ENCODE measurements at places on chromosomes 7 and 10.

- DNase-seq: no peak
These were observed 243.9 kb downstream of the TNS3 start for GRCh38 chr7:47338026-47338425.

- DNase-seq: no peak
These were observed 221.0 kb upstream of the FZD1 start for GRCh38 chr7:91043186-91043585.

GRCh38 chr10:29783201-29783947 is 148.6 kb upstream of the SVIL start:
- no peak for DNase-seq

DNA sequence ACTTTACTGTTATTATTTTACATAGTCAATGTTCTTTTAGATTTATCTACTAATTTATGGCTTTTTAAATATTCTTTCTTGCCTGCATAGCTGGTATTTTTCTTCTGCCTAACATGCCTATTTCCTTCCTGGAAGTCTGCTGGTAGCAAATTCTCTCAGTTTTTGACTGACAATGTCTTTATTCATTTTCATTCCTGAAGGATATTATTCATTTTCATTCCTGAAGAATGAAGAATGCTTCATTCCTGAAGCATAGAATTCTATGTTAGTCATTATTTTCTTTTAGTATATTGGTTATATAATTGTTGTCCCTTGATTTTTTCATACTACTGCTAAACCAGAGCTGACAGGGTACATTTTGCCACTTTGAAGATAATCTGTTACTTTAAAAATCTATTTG is 41.8 kb downstream of the TMEM168 start:
- no peak for DNase-seq

DNA sequence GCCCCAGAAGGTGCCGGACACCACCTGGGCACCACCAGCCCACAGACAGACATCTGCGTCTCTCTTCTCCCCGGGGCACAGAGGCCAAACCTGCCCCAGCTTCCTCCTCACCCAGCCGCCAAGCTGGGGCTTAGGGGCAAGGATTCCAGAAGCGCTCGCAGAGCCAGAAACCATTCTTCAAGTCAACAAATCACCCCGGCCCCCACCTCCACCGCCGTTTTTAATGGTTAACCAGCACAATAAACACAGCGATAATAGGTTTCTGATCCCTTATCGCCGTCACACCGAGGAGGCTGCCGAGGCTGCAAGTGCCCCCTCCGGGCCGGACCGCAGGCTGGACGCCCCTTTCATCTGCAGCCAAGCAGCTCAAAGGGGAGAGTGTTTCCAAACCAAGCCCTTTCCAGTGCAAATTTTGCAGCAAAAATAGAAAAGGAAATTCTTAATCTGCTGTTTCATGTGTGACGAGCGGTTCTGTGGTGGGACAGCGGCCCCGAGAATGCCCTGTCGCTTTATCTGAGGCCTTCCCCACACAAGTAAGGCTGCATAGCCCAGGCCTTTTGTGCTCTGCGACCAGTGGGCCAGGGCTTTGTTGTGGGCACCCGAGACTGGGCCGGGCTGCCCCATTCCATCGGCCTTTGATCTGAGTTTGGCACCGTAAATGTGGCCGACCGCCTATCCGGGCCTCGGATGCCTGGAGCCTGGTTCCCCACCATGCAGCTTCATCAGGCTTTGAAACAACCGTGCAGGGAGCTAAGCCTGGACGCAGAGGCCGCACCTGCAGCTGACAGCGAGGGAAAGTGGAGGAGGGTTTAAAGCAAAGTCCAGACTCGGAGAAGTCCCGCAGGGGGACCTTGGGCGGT is 83.2 kb downstream of the FOXL3 start:
- DNase-seq: no peak

DNA sequence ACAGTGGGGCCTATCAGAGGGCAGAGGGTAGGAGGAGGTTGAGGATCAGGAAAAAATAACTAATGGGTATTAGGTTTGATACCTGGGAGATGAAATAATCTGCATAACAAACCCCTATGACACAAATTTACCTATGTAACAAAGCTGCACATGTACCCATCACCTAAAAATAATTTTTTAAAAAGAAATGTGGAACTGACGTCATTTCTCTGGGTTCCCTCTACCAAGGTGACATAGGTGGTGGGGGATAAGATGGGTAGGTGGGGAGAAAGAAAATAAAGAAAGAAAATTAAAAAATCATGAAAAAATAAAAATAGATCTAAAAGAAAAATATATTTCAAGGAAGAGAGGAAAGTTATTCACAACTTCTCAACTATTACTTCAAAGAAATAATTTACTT is 153.1 kb upstream of the SORCS1 start:
- no peak for DNase-seq

DNA sequence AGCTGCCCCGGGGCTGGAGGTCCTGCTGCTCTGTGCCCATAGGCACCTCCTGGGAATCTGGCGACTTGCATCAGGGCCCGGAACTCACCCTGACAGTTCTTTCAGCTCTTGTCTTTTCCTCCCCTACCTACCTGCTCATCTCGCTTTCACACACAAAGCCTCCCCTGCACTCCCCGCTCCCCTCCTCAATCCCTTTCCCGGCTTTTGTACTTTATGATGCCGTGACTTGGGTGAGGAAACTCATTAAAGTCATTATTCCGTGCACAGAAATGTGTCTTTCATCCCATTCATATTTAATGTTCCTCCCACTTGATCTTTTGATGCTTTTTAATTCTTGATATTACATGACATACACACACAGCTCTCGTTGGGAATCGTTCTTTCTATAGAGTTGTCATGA is 218.6 kb downstream of the RPS24 start:
- DNase-seq: no peak

- DNase-seq: peak; percentile 71
These were observed 2.4 kb downstream of the CDK6 start for GRCh38 chr7:92833766-92834506.

DNA sequence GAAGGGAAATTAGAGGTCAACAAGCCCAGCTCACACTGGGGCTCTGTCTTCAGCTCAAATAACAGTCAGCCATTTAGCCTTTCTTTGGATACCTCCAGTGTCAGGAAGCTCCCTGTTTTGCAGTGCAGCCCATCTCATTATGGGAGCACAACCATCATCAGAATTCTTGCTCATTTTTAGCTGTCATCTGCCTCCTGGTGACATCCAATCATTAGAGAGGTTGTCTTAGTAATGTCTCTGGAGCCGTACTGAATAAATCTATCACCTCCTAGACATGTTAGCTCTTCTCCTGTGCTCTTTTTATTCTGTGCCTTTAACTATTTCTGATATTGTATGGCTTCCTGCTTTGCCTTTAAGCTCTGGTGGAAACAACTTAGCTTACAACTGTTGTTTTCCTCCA is 74.5 kb downstream of the CHRM2 start:
- DNase-seq: no peak

- no peak for DNase-seq
These were observed 156.4 kb upstream of the ADCY1 start for GRCh38 chr7:45417735-45418134.

- no peak for DNase-seq
These were observed 185.1 kb upstream of the NOBOX start for GRCh38 chr7:144588559-144589051.

DNA sequence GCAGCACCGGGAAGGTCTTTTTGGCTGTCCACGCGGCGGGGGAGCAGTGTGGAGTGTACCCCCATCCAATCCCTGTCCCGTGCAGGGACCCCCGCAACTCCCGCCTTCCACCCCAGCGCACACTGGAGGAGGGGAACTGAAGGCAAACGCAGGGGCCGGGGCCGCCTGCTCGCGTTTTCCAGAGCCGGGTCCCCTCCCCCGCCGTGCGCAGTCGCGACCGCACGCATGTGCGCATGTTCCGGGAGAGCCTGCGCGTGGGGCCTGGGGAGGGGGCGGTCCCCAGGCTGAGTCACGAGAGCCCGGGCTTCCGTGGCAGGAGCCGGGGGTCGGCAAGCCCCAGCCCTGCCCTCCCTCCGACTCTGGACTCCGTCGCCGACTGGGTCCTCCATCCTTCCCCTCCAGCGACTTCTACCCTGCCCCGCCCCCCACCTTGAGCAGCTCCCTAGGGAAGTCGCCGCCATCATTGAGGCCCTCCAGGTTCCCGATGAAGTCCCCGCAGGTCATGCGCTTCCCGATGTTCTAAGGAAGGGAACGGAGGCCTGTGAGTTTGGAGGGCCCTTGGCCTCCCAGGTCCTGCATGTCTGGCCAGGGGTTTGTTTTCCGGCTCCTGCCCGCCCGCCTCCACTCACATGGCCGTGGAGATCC is 8.0 kb downstream of the PSD start:
- no peak for DNase-seq

DNA sequence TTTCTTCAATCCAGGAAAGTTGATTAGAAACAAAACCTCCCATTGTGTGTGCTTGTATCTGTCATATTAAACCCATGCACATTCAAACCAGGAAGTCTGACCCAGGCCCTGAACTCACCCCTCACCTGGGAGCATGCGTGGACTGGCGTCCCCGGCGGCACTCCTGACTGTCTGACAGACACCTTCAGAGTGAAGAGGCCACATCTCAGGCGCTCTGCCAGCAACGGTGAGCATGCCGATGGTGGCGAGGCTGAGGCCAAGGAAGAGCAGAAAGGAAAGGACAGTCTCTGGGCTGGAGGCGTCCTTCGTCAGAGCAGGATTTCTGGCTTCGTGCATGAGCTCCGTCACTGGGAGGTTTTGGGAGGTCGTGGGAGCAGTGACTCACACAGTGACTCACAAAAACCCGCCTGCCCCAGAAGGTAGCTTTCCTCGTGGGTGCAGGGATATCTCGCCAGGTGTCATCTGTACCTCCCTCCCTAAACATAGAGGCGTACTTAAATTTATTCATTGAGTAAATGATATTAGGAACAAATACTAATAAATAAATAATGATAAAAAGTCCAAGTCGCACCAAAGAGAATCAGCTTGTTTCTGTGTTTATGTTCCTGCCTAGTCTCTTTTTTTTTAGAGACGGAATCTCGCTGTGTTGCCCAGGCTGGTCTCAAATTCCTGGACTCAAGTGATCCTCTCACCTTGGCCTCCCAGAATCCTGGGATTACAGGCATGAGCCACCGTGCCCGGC is 13.5 kb downstream of the IQCE start:
- DNase-seq: no peak

GRCh38 chr7:27210441-27211083 is 10.7 kb upstream of the HOXA13 start:
- DNase-seq: no peak

GRCh38 chr7:7736671-7737070 is 18.3 kb upstream of the RPA3 start:
- DNase-seq: no peak

DNA sequence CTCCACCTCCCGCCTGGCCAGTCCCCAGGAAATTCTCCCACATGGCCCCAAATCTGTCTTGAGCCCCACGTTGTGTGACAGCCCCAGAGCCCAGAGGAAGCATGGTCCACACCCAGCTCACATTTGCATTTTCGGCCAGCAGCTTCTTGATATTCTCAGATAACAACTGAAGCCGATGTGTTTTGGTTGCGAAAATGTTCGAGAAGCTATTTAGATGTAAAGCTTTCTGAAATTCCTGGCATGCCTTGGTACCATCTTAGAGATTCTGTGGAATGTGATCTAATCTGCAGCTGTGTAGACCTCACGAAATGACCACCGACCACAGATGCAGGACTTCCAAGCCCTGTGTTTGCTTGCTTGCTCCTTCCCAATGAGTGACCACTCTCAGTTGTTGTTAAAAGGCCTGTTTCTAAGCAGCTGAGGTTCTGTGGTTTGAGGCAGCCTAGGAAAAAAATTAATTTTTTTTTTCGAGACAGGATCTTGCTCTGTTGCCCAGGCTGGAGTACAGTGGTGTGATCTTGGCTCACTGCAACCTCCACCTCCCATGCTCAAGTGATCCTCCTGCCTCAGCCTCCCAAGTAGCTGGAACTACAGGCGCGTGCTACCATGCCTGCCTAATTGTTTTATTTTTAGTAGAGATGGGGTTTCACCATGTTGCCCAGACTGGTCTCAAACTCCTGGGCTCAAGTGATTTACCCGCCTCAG is 8.8 kb downstream of the SLC4A2 start:
- no peak for DNase-seq

- no peak for DNase-seq
These were observed 486 bp downstream of the CACNA2D1 start for GRCh38 chr7:82443036-82443546.

- DNase-seq: no peak
These were observed 40.3 kb downstream of the CD36 start for GRCh38 chr7:80678707-80679106.

DNA sequence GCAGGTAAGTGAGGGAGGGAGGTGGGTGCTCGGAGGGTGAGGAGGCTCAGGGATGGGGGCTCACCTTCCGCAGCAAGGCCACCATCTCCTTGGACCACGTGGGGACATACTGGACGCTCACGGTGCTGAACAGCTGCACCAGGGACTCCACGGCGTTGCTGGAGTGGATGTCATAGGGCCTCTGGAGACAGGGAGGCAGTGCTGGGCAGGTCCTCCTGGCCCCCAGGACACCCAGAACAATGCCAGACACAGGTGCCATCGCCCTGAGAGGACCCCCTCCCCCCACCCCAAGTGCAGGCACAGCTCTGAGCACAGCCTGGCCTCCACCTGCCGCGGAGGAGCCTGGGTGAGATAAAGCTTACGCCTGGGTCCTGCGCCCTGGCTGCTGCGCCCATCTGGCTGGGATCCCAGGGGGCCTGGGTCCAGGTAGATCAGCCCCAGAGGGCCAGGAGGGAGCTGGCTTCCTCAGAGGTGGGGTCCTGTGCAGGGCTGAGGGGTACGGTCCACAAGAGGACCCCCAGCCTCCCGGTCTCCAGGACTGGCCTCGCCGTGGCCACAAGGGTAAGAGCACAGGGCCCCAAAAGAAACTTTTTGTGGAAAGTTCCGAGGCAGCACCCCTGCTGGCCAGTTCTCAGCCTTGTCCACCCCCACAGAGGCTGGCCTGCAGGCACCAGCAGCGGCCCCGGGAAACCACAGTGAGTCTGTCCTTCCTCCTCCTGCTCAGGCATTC is 37.8 kb downstream of the DPYSL4 start:
- no peak for DNase-seq

GRCh38 chr7:81705206-81705605 is 64.6 kb downstream of the HGF start:
- no peak for DNase-seq

DNA sequence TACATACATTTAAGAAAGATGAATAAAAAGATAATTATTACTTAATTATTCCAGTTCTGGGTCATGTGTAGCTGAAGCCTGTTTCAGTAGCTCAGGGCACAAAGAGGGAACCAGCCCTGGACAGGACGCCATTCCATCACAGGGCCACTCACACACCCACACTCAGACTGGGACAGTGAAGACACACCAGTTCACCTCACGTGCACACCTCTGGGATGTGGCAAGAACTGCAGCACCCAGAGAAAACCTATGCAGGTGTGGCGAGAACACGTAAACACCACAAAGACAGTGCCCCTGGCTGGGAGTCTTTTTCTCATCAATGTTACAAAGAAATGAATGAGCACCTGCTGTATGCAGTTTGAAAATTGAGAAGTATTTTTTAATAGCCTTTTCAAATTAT is 1.6 kb upstream of the IDI1 start:
- no peak for DNase-seq

DNA sequence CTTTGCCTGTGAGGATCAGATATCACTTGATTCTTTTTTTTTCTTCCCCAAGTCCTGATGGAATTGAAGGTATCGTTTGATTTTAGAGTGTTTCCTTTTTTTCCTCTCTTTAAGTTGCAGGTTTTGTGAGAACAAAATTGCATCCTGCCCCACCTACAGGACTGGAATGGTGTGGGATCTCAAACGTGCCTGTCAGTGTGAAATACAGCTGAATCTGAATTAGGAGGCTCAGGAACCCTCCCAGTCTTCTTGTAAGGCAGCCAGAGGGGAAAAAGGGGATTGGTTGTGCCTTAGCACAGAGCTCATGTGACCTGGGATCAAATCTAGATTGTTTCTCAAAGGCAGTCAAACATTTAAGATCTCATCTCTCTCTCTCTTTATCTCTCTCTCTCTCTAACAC is 32.7 kb upstream of the KLHL7 start:
- no peak for DNase-seq
